ENCODE measurements at places on chromosomes 4 and X.

GRCh38 chrX:46991664-46992063, 79.4 kb downstream of the JADE3 start:
- DNase-seq = no peak

DNA sequence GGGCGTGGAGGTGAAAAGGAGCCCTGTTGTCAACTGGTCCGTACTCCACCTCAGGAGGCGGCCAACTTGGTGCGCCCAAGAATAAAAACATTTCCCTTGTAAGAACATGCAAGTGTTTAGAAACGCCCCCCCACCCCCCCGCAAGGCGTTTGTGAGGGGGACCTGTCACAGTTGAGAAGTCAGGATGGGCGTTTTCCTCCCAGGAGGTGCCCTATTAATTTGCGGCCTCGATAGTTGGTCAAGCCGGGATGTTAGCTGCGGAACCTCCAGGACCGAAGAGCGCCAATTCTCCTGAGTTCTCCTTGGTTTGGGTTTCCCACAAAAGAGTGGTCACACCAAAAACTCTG, 651 bp upstream of the SAP30 start:
- peak; percentile 26 for DNase-seq

DNA sequence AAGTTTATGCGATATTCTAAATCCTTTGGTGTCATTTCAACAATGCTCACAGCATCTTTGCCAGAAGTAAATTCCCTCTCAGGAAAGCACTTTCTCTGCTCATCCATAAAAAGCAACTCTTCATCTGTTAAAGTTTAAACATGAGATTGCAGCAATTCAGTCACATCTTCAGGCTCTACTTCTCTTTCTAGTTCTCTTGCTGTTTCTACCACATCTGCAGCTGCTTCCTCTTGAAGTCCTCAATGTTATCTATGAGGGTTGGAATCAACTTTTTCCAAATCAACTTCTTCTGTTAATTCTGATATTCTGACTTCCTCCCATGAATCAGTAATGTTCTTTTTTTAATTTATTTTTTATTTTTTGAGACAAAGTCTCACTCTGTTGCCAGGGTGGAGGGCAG, 100.9 kb downstream of the LCORL start:
- no peak for DNase-seq

DNA sequence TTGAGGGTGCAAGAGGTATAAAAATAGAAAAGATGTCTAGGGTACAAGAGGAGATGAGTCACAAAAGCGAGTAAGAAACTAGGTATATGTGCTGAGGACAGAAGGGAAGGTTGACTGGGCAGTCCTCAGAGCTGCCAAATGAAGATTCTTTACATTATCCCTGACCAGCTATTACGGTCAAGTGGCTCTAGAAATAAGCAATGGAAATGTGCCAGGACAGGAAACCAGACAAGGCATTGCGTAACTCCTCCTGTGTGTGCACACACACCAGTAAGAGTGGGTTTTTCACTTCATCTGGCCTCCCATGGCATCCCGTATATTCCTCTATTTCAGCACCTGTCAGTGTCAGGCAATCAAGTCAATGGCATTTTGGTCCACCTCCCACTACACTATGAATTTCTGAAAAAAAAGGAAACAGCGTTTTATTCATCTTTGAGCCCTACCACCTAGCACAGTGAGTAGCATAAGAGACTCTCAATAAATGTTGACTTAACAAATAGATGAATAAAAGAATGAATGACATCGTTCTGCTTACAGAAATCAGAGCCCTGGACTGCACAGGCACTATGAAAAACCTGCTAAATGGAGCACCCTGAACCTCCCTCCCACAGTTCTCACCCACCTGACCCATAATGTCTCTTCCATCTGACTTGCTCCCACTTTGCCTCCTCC, 62.6 kb upstream of the KLF3 start:
- no peak for DNase-seq

- DNase-seq = no peak
Observed at GRCh38 chrX:114390251-114390796, 193.6 kb upstream of the HTR2C start.

DNA sequence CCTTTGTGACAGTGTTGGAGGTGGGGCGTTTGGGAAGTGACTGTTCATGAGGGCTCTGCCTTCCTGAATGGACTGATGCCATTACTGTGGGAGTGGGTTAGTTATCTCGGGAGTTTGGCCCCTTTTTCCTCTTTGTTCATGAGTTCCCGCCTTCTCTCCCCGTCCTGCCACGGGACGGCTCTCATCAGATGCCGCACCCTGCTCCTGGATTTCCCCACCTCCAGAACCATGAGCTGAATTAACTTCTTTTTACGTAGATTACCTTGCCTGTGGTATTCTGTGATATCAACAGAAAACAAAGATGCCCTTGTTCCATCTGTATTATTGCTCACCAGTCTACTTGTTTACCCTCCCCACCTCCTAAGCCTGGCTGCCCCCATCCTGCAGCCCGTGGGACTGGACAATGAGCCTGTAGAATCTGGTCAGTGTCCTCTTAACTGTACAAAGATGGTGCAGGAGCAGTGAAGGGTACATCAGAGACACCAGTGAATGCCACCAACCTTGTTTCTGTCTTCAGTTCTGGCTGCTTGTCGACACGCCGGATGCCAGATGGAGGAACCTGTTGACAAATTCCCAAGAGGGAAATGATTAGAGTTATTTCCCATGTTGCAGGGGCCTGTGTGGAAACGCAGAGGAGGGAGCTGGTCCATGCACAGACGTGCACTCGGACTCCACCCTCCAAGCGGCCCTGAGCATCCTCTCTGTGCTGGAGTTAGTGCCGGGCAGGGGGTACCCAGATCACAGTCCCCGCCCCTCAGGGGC, 104.7 kb downstream of the ABLIM2 start:
- no peak for DNase-seq

GRCh38 chr4:26406346-26406975, 83.8 kb downstream of the CCKAR start:
- DNase-seq = no peak

GRCh38 chr4:73762409-73762808, 22.0 kb downstream of the CXCL8 start:
- no peak for DNase-seq

GRCh38 chrX:35858906-35859305, 60.6 kb upstream of the CFAP47 start:
- no peak for DNase-seq

DNA sequence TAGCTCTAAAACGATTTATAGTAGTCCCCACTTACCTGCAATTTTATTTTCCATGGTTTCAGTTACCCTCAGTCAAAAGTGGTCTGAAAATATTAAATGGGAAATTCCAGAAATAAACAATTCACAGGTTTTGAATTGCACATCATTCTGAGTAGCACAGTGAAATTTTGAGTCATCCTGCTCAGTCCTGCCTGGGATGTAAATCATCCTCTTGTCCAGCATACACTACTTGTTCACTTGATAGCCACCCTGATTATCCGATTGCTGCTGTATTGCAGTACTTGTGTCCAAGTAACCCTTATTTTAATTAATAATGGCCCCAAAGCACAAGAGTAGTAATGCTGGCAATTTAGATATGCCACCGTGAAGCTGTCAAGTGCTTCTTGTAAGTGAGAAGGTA, 23.5 kb upstream of the BDH2 start:
- DNase-seq = no peak

DNA sequence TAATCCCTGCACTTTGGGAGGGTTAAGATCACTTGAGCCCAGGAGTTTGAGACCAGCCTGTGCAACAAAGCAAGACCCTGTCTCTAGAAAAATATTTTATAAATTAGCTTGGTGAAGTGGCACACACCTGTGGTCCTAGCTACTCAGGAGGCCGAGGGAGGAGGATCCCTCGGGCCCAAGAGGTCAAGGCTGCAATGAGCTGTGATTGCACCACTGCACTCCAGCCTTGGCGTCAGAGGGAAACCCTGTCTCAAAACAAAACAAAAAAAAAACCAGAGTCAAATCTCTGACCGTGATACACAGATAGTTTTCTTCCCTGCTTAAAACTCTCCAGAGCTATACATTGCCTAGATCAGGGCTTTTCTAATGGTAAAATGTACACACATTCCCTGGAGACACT, 53.5 kb downstream of the CHST7 start:
- DNase-seq = no peak

DNA sequence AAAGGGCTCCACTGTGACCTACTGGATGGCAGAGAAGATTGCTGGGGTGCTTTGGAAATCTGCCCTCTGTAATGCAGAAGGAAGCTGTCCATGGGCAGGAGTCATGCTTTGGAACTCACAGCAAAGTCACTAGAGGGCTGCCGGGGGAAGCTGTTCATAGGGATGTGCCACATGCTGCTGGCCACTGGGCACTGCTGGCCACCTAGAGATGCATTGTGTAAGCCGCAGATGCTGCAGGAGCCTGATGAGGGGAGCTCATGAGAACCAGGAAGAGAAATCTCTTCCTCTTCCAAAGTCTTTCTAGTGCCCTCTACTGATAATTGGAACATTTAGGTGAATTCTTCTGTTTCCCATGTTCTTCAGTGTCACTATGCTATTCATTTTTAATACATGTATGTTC, 31.2 kb upstream of the UXT start:
- no peak for DNase-seq

GRCh38 chrX:47030339-47030738, 47.9 kb upstream of the RGN start:
- DNase-seq = peak; percentile 33

GRCh38 chr4:180809439-180809838, 1433.8 kb upstream of the TENM3 start:
- DNase-seq = no peak

- peak; percentile 1 for DNase-seq
Observed at GRCh38 chrX:16528620-16529019, 121.3 kb upstream of the S100G start.

- DNase-seq = no peak
Observed at GRCh38 chrX:152960115-152960514, 33.8 kb downstream of the PNMA5 start.

- DNase-seq = peak; percentile 1
Observed at GRCh38 chr4:110005461-110006056, 92.9 kb downstream of the EGF start.

GRCh38 chr4:19739101-19739651, 512.5 kb upstream of the SLIT2 start:
- DNase-seq = no peak

- DNase-seq = no peak
Observed at GRCh38 chr4:52045028-52045427, 6.1 kb upstream of the SPATA18 start.

GRCh38 chr4:184899261-184900134, 73.7 kb upstream of the ACSL1 start:
- DNase-seq = no peak

- no peak for DNase-seq
Observed at GRCh38 chr4:25635501-25635900, 20.1 kb upstream of the SLC34A2 start.

DNA sequence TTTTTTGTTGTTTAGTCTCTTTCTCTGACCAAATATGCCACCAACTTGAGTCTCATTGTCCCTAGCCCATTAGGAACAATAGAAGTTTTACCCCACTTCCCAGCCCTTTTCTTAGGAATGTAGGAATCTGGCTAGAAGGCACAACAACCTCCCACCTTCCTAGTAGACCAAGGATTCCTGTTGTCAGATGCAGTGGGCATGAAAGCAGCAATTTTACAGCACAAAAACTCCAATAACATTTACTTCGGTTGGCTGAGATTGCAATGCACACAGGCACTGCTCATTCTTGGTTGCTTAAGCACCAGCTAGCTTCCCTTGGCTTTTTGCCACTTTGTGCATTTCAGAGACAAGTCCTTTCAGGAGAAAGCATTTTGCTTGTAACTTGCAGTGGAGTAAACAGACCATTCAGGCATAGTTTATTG, 312.8 kb downstream of the TENM3 start:
- no peak for DNase-seq

DNA sequence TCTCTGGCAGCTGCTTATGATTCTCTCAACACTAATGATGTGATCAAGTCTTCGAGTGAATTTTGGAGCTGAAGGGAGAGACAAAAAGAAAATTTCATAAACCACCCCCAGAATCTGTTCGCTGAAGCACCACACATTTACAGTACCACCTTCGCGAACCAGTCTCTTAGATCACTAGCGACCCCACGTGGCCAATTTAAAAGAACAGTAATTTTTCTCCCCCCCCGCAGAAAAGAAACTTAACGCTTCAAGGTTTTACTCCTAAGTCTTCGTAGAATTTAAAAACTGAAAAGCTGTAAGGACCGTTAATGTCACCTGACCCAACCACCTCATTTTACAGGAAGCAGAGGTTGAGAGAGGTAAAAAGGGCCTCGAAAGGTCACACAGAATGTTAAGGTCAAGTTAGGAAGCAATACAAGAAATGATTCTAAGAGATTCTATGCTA, 187.5 kb downstream of the QDPR start:
- DNase-seq = peak; percentile 58

GRCh38 chr4:109179061-109179460, 123.4 kb downstream of the COL25A1 start:
- no peak for DNase-seq

GRCh38 chrX:101206471-101206870, 13.1 kb upstream of the DRP2 start:
- no peak for DNase-seq

DNA sequence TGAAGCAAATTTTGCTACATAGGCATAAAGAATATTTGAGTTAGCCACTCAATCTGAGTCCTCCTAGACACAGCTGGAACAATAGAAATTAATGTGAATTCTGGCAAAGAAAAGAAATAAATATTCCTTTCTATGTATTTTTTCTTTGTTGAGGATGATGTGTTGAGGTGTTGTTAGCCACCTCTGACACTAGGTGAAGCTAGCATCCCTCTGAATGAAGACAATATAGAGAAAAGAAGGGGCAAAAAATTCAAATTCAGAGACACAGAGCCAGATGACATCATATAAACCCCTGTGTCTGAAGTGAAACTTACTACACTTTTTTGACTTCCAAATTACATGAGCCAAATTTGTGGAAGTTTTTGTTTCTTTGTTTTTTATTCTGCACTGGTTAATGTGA, 34.6 kb upstream of the TMPRSS11D start:
- no peak for DNase-seq

GRCh38 chr4:6189511-6189910, 10.8 kb downstream of the JAKMIP1 start:
- no peak for DNase-seq

GRCh38 chr4:64882311-64883086, 473.2 kb upstream of the TECRL start:
- no peak for DNase-seq
